ENCODE measurements at places on chromosomes 7 and 10.

GRCh38 chr10:128044186-128044585, 82.0 kb downstream of the MKI67 start:
- no peak for DNase-seq

DNA sequence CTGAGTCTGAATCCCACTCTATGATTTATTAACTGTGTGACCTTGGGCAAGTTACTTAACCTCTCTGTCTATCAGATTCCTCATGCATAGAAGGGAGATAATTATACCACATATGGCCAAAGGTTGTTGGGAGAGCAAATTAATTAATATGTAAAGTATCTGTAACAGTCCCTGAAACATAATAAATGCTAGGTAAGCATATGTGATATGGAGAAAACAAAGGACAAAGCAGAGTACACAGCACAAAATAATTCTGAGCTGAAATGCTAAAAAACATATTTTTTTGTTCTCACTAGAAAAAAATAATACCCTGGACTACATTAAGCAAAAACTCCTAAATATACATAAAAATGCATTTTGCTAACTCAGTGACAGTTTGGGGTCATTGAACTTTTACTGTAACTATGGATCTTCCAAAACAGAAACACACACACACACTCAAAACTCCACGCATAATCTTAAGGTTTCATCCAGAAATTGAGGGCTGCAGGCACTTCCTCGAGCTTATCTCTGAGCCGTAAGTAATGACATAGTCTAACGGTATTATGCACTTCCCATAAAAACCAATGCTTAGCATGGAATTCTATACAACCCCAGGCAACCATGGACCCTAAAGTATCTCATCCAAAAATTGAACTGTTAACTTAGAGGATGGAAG, 201.7 kb upstream of the PTN start:
- no peak for DNase-seq

DNA sequence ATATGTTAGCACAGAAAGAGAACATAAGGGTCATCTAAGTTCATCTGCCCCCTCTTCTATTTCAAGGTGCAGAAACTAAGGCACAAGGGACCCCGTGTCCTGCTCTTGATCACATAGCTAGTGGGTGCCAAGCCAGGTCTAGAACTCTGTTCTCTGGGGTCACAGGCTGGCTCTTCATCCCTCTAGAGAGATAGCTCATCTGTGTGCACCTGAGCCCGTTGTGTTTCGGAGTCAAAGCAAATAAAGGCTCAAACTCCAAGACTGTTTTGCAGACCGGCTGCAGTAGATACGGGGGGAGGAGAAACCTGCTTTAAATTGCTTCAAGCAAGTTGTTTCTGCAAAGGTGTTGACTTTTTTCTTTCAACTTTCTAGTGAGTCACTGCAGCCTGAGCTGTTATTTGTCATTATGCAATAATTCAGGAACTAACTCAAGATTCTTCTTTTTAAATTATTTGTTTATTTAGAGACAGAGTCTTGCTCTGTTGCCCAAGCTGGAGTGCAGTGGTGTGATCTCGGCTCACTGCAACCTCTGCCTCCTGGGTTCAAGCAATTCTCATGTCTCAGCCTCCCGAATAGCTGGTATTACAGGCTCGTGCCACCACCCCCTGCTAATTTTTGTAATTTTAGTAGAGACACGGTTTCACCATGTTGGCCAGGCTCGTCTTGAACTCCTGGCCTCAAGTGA, 6.5 kb downstream of the BLVRA start:
- no peak for DNase-seq

- no peak for DNase-seq
Measured at GRCh38 chr10:3972460-3973301, 187.7 kb upstream of the KLF6 start.
